ENCODE measurements at places on chromosomes 3 and 15. TPM values are rescaled to one million over a fixed set of nuclear protein-coding genes. Genes with fewer than 3 reads are reported as not detected.
A peak's percentile ranks its signal among the peaks of the same experiment; 100 is the strongest.

GRCh38 chr3:59566481-59566975, 516.7 kb upstream of the CFAP20DC start:
- H3K4me3 ChIP-seq = no peak overlapping the region
- no peaks in the 10 kb centered on the region for H3K4me1 ChIP-seq
- no peak overlapping the region for H3K27ac ChIP-seq
- no peaks in the 10 kb centered on the region for H3K27me3 ChIP-seq
- H3K36me3 ChIP-seq = no peaks in the 10 kb centered on the region
- DNase-seq = no peak

GRCh38 chr3:192812743-192813383, 85.5 kb upstream of the FGF12 start:
- no peaks in the 10 kb centered on the region for H3K27me3 ChIP-seq
- peaks cover 21% of the 10 kb centered on the region for H3K4me1 ChIP-seq
- H3K36me3 ChIP-seq = no peaks in the 10 kb centered on the region
- no peak overlapping the region for H3K4me3 ChIP-seq

- no peaks in the 10 kb centered on the region for H3K4me1 ChIP-seq
- H3K27ac ChIP-seq = no peak overlapping the region
- no peak overlapping the region for H3K4me3 ChIP-seq
These were observed 82.5 kb downstream of the NEK11 start for GRCh38 chr3:131109156-131109555.

DNA sequence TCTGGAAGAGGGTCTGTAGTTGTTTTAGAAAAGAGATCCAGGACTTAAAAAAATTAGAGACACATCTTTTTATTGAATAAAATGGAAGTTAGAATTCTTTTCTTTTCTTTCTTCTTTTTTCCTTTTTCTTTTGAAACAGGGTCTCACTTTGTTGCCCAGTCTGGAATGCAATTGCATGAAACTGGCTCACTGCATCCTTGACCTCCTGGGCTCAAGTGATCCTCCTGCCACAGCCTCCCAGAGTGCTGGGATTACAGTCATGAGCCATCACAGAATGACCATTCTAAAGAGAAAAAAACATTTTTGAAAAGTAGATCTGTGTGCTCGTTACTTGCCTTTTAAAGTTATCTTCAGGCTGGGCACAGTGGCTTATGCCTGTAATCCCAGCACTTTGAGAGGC, 3.6 kb downstream of the ATXN7 start:
- no peaks in the 10 kb centered on the region for H3K27me3 ChIP-seq
- DNase-seq = no peak
- H3K36me3 ChIP-seq = no peaks in the 10 kb centered on the region

DNA sequence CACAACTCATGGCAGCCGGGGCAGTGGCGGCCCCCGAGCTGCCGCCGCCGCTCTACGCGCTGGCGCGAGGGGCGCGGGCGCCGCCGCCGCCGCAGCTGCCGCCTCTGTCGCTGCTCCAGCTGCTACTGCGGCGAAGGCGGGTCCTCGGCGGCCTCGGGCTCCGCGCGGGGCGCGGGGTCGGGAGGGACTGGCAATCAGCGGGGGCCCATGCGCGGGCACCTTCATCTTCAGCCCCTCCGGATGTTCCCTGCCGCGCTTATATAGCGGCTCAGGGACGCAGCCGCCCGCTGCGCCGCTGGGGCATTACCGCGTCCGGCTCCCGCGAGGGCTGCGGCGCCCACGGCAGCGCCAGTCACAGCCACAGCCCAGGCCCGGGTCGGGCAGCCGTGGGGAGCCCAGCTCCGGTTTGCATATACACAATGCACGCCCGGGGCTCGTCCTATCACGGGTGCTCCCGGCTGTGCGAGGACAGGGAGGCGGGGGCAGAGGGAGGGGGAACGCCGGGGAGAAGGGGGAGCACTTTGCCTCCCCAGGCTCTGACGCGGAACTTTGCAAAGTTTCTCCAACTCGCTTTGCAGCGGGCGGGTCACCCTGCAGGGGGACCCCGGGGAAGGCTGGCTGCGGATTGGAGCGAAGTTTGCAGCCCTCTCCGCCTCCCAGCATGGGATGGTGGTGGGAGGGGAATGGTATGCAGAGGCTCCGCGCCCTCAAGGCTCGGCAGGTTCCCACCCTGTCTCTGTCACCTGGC, at the start of gene VGLL3:
TSS of gene VGLL3 (minus strand) at position 416 of the 748 bp plus-strand sequence. CDS start at position 10, 406 bp downstream.
- peak within 1 kb of the TSS; percentile 65 for H3K4me3 ChIP-seq
- peaks cover 33% of the 10 kb centered on the region for H3K4me1 ChIP-seq
- H3K27me3 ChIP-seq = no peaks in the 10 kb centered on the region
- H3K27ac ChIP-seq = peak within 1 kb of the TSS; percentile 91
- no peaks in the 10 kb centered on the region for H3K36me3 ChIP-seq
- no peak for DNase-seq

GRCh38 chr3:189394599-189395121, 222.9 kb downstream of the TPRG1 start:
- H3K27me3 ChIP-seq = no peaks in the 10 kb centered on the region
- H3K27ac ChIP-seq = no peak overlapping the region
- no peaks in the 10 kb centered on the region for H3K4me1 ChIP-seq
- DNase-seq = no peak
- no peaks in the 10 kb centered on the region for H3K36me3 ChIP-seq
- no peak overlapping the region for H3K4me3 ChIP-seq

DNA sequence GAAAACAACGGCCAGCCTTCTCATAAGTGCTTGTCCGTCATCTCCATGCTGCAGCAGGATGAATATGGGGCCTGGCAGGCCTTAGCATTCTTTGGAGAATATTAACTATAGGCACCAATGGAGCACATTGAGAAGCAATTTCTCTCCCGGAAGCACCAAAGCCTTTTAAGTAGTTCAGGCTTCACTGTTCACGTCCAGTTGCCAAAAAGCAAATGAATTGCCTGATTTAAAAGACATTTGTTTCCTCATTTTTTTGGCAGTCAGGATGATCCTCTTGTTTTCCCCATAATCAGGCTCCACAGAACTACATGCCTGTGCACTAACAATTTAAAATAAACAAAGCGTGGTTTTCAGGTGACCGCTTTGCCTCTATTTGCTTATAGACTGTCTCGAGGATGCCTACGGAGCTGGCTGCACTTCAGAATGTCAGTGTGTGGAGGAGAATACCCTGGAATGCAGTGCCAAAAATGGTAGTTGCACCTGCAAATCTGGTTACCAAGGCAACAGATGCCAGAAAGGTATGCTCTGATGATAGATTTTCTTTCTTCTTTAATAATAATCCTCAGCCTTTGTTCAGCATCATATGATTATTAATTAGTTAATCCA, 725.2 kb upstream of the GOLIM4 start:
- no peaks in the 10 kb centered on the region for H3K4me1 ChIP-seq
- no peak for DNase-seq
- H3K27me3 ChIP-seq = no peaks in the 10 kb centered on the region
- H3K4me3 ChIP-seq = no peak overlapping the region
- H3K27ac ChIP-seq = no peak overlapping the region

DNA sequence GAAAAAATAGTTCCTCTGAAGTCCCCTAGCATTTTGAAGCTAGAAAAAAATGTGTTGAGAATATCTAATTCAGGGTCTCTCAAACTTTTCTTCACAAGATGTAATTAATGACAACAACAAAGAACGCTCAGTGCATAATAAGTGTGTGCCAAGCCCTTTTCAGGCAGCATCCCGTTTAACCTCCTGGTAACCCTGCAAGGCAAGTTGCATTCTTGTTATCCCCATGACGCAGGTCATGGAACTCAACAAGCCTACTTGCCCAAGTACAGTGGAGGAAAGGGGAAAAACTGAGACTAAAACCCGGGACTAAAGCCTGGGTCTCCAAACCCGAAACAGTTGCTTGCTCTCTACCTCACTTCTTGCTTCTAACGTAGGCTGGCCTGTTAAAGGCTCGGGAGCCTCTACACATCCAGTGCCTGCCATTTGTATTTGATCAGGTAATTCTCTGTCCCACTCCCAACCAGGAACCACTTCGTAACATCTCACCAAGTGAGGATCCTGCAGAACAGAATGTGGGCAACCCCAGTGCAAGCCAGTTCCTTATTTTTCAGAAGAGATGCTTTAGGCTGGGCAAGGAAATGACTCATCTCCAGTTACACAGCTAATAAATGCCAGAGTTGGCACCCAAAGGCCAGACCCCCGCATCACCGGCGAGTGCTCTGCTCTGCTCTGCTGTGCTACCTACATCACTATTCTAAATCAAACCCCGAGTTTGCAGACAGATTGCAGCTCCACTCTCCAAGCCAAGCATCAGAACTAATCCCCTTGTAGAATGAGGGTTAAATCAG, 28.3 kb downstream of the LMCD1 start:
- peaks cover 37% of the 10 kb centered on the region for H3K4me1 ChIP-seq
- no peak overlapping the region for H3K4me3 ChIP-seq
- no peak for DNase-seq
- H3K27me3 ChIP-seq = no peaks in the 10 kb centered on the region

DNA sequence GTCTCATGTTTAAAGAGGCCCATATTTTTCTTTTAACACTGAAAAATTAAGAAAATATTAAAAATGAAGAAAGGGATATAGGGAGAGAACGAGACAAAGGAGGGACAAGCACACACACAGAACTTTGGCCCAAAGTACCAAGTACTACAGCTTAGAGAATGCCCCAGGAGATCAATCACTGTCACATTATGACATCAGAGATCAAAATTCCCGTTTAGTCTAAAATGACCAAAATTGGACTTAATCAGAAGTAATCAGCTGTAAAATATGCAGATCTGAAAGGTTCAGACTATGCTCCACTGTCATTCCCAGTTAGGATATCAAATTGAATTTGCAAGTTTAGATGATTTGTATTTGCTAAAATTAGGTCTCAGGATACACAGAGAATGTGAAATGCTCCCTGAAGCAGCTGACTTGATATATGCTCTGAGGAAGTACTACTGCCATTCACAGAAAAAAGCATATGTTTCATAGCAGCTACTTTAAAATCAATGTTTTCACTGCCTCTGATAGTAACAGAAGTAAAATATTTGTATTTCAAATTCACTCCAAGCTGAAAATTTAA, 123.0 kb downstream of the PEAK1 start:
- H3K4me1 ChIP-seq = peaks cover 4% of the 10 kb centered on the region
- no peaks in the 10 kb centered on the region for H3K36me3 ChIP-seq
- no peak for DNase-seq
- H3K27me3 ChIP-seq = no peaks in the 10 kb centered on the region
- H3K27ac ChIP-seq = no peak overlapping the region
- no peak overlapping the region for H3K4me3 ChIP-seq

DNA sequence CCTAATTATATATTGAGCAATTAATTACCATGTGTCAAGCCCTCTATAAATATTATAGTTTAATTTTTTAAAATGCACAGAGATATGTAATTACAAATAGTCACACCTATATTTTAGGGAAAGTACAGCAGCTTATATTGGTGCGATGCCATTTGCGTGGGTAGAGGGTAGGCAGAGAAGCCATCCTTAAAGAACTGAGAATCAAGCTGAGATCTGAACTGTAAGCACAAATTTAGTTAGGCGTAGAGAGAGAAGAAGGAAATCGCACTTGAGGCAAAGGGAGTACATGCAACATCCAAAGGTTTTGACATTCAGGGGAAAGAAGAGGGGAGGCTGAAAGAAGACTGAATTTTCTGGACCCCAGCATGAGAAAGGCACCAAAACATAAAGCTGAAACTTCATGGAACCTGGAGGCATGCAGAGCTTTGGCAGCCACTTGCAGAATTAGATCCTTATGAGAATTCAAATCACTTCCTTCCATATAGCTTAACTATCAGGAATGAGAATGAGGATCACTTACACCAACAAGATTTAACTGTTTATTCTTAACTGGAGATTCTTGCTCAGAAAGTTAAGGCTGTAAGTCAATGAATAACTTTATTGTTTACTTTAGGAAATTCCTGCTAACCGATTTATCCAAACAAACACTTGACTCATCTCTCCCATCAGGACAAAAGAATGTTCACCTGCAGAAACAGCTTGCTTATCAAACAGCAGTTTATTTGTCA, 114.3 kb downstream of the TGFBR2 start:
- no peaks in the 10 kb centered on the region for H3K27me3 ChIP-seq
- no peaks in the 10 kb centered on the region for H3K36me3 ChIP-seq
- DNase-seq = no peak

DNA sequence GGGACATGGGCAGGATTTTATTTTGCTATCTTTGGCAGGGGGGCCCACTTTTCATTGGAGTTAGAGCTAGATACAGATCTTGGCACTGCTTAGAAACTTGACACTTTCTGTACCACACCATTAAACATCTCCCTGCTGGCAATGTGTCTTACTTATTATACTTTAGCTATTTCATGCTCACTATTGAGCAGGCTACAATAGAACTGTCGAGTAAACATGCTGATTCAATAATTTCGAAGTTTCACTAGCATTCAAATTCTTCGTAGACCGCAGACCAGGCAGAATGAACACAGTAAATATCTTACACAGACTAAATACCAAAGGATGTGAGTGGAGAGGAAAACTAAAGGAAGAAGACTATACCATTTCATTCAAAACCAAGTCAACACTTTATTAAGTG, 180.8 kb downstream of the UNC13C start:
- H3K36me3 ChIP-seq = no peaks in the 10 kb centered on the region
- no peak overlapping the region for H3K27ac ChIP-seq
- no peak overlapping the region for H3K4me3 ChIP-seq
- H3K27me3 ChIP-seq = no peaks in the 10 kb centered on the region

GRCh38 chr3:187314176-187314575, 22.6 kb upstream of the MASP1 start:
- H3K4me1 ChIP-seq = peaks cover 13% of the 10 kb centered on the region
- H3K36me3 ChIP-seq = no peaks in the 10 kb centered on the region
- no peak overlapping the region for H3K4me3 ChIP-seq

The CAMKV gene
- total RNA-seq = not detected

The GOLGA6B gene
- not detected for total RNA-seq

The SH3GL3 gene
- not detected for total RNA-seq

The RAD51 gene
- total RNA-seq = not detected
